ENCODE measurements at places on chromosomes 1 and 21. TPM values are rescaled to one million over a fixed set of nuclear protein-coding genes. Genes with fewer than 3 reads are reported as not detected.

The ELOVL1 gene
- total RNA-seq, result 99.8 TPM

The SPRR1B gene
- not detected for total RNA-seq

The TRIM46 gene
- 0.35 TPM for total RNA-seq

- H3K4me1 ChIP-seq, result peaks cover 7% of the 10 kb centered on the region
- DNase-seq, result no peak
- no peaks in the 10 kb centered on the region for H3K36me3 ChIP-seq
- no peak overlapping the region for H3K4me3 ChIP-seq
- no peak overlapping the region for H3K27ac ChIP-seq
- H3K27me3 ChIP-seq, result no peaks in the 10 kb centered on the region
These were observed 26.4 kb downstream of the MYOM3 start for GRCh38 chr1:24085546-24085945.

- H3K4me3 ChIP-seq, result no peak overlapping the region
- H3K27ac ChIP-seq, result no peak overlapping the region
- H3K4me1 ChIP-seq, result no peaks in the 10 kb centered on the region
- no peak for DNase-seq
These were observed 228.1 kb downstream of the TPR start for GRCh38 chr1:186146974-186147373.

- no peaks in the 10 kb centered on the region for H3K27me3 ChIP-seq
- no peaks in the 10 kb centered on the region for H3K36me3 ChIP-seq
- peak; percentile 39 for DNase-seq
- no peak overlapping the region for H3K4me3 ChIP-seq
These were observed 101.5 kb downstream of the WDR4 start for GRCh38 chr21:42777757-42778344.

- peak overlapping the region; percentile 85 for H3K4me3 ChIP-seq
- H3K4me1 ChIP-seq, result peaks cover 40% of the 10 kb centered on the region
- no peaks in the 10 kb centered on the region for H3K27me3 ChIP-seq
- DNase-seq, result no peak
These were observed 1.3 kb downstream of the SCYL3 start for GRCh38 chr1:169892176-169892926.

- no peak overlapping the region for H3K27ac ChIP-seq
- peaks cover 32% of the 10 kb centered on the region for H3K36me3 ChIP-seq
These were observed 146.1 kb downstream of the SIPA1L2 start for GRCh38 chr1:232483826-232484225.
